ENCODE measurements at places on chromosomes 6 and 20. TPM values are rescaled to one million over a fixed set of nuclear protein-coding genes. Genes with fewer than 3 reads are reported as not detected.

GRCh38 chr6:8108031-8108660 lies 5.8 kb upstream of the EEF1E1 start:
- DNase-seq: peak; percentile 94
- no peaks in the 10 kb centered on the region for H3K36me3 ChIP-seq
- H3K4me1 ChIP-seq: peaks cover 20% of the 10 kb centered on the region
- H3K4me3 ChIP-seq: no peak overlapping the region

GRCh38 chr20:62201173-62202082 lies 18.6 kb downstream of the MTG2 start:
- no peak for DNase-seq
- H3K36me3 ChIP-seq: peaks cover 36% of the 10 kb centered on the region
- H3K4me1 ChIP-seq: peaks cover 18% of the 10 kb centered on the region
- no peak overlapping the region for H3K4me3 ChIP-seq

GRCh38 chr6:5626727-5627426 lies 365.6 kb downstream of the FARS2 start:
- no peaks in the 10 kb centered on the region for H3K4me1 ChIP-seq
- DNase-seq: no peak
- no peaks in the 10 kb centered on the region for H3K27me3 ChIP-seq
- no peak overlapping the region for H3K27ac ChIP-seq
- H3K36me3 ChIP-seq: no peaks in the 10 kb centered on the region

- peaks cover 64% of the 10 kb centered on the region for H3K27me3 ChIP-seq
- no peaks in the 10 kb centered on the region for H3K4me1 ChIP-seq
- DNase-seq: no peak
- H3K36me3 ChIP-seq: no peaks in the 10 kb centered on the region
- no peak overlapping the region for H3K27ac ChIP-seq
- no peak overlapping the region for H3K4me3 ChIP-seq
These were observed 271.9 kb upstream of the AGPAT4 start for GRCh38 chr6:161545741-161546140.

- no peak overlapping the region for H3K4me3 ChIP-seq
- H3K27ac ChIP-seq: no peak overlapping the region
- H3K4me1 ChIP-seq: peaks cover 31% of the 10 kb centered on the region
- no peaks in the 10 kb centered on the region for H3K27me3 ChIP-seq
- no peaks in the 10 kb centered on the region for H3K36me3 ChIP-seq
- DNase-seq: peak; percentile 31
These were observed 88.7 kb downstream of the ZHX3 start for GRCh38 chr20:41228858-41229257.

GRCh38 chr6:12024699-12025434 lies 12.8 kb downstream of the HIVEP1 start:
- H3K4me3 ChIP-seq: no peak overlapping the region
- peak; percentile 5 for DNase-seq
- H3K4me1 ChIP-seq: no peaks in the 10 kb centered on the region
- no peaks in the 10 kb centered on the region for H3K27me3 ChIP-seq
- no peak overlapping the region for H3K27ac ChIP-seq
- H3K36me3 ChIP-seq: peaks cover 8% of the 10 kb centered on the region

- H3K27me3 ChIP-seq: peaks cover 22% of the 10 kb centered on the region
- no peaks in the 10 kb centered on the region for H3K36me3 ChIP-seq
- peaks cover 16% of the 10 kb centered on the region for H3K4me1 ChIP-seq
- H3K4me3 ChIP-seq: no peak overlapping the region
- H3K27ac ChIP-seq: no peak overlapping the region
- DNase-seq: peak; percentile 17
These were observed 167.1 kb upstream of the SLC24A3 start for GRCh38 chr20:19045371-19045770.

- peak overlapping the region; percentile 61 for H3K27ac ChIP-seq
- H3K4me1 ChIP-seq: peaks cover 16% of the 10 kb centered on the region
- no peaks in the 10 kb centered on the region for H3K27me3 ChIP-seq
These were observed 101.1 kb downstream of the HIVEP1 start for GRCh38 chr6:12113190-12113577.

GRCh38 chr20:5947276-5947675 lies 3.1 kb downstream of the TRMT6 start:
- peaks cover 50% of the 10 kb centered on the region for H3K36me3 ChIP-seq
- no peaks in the 10 kb centered on the region for H3K27me3 ChIP-seq
- H3K27ac ChIP-seq: peak overlapping the region; percentile 90
- peak; percentile 80 for DNase-seq

- no peak for DNase-seq
- peaks cover 7% of the 10 kb centered on the region for H3K4me1 ChIP-seq
- H3K4me3 ChIP-seq: no peak overlapping the region
- H3K27ac ChIP-seq: no peak overlapping the region
- H3K27me3 ChIP-seq: no peaks in the 10 kb centered on the region
These were observed 6.1 kb downstream of the MDFI start for GRCh38 chr6:41644297-41644879.

- H3K4me1 ChIP-seq: no peaks in the 10 kb centered on the region
- H3K36me3 ChIP-seq: no peaks in the 10 kb centered on the region
- no peaks in the 10 kb centered on the region for H3K27me3 ChIP-seq
- no peak for DNase-seq
These were observed 9.9 kb downstream of the ADIG start for GRCh38 chr20:38590676-38591473.

LTB gene
- 1.5 TPM for total RNA-seq

Measured in PC-3 (cell line).